ENCODE measurements at places on chromosomes 1 and 21. TPM values are rescaled to one million over a fixed set of nuclear protein-coding genes. Genes with fewer than 3 reads are reported as not detected.

OR4F29 gene
- total RNA-seq, result 0.59 TPM

CATSPER4 gene
- total RNA-seq, result not detected

BMP8B gene
- total RNA-seq, result 33.9 TPM

RGS16 gene
- 1.1 TPM for total RNA-seq

ANGPTL3 gene
- total RNA-seq, result not detected

TMOD4 gene
- 4.8 TPM for total RNA-seq

DSTYK gene
- 14.2 TPM for total RNA-seq

ZNF684 gene
- total RNA-seq, result 6.3 TPM

FMO2 gene
- total RNA-seq, result 25.7 TPM

THBS3 gene
- total RNA-seq, result 51.9 TPM

MYOCOS gene
- not detected for total RNA-seq

PIK3CD gene
- 6.9 TPM for total RNA-seq

ILDR2 gene
- total RNA-seq, result 4.4 TPM

ATP1A4 gene
- total RNA-seq, result 2.9 TPM
